ENCODE measurements at places on chromosomes 6 and 20.

DNA sequence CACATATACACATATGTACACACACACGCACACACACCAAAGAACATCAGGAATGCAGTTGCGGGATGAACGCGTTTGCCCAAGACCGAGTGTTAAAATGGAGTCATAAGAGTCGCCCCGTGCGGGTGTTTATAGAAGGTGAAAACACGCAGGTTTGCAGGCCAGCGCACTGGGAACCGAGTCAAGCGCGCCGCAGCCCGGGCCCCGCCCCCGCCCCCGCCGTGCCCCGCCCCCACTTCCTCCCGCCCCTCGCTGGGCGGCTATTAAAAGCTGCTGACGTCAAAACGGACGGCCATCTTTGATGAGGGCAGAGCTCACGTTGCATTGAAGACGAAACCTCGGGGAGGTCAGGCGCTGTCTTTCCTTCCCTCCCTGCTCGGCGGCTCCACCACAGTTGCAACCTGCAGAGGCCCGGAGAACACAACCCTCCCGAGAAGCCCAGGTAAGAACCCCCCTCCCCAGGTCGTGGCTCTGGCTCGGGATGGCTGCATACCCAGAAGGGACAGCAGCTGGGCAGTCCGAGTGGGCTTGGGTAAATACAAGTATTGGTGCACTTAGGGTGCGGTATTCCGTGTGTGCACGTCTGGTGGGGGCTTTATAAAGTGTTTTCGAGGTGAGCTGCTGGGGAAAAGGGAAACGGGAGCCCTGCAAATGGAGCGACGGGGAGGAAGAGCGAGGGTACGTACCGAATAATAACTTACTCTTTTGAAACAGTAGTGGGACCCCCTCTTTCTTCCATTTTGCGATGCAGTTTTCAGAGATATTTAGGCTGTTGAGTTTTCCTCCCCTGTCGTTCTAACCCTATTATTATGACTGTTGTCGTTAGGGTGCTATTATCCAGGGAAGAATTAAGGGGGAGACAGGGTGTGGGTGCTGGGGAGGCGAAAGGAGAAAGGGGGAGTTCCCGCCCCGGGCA, at the start of gene SNAP25:
Gene SNAP25 (plus strand): TSS at position 295 of the 916 bp plus-strand sequence. CDS start 56,662 bp downstream, outside the sequence.
- DNase-seq = peak; percentile 94

GRCh38 chr20:59831916-59832270, 101.5 kb downstream of the SYCP2 start:
- no peak for DNase-seq

DNA sequence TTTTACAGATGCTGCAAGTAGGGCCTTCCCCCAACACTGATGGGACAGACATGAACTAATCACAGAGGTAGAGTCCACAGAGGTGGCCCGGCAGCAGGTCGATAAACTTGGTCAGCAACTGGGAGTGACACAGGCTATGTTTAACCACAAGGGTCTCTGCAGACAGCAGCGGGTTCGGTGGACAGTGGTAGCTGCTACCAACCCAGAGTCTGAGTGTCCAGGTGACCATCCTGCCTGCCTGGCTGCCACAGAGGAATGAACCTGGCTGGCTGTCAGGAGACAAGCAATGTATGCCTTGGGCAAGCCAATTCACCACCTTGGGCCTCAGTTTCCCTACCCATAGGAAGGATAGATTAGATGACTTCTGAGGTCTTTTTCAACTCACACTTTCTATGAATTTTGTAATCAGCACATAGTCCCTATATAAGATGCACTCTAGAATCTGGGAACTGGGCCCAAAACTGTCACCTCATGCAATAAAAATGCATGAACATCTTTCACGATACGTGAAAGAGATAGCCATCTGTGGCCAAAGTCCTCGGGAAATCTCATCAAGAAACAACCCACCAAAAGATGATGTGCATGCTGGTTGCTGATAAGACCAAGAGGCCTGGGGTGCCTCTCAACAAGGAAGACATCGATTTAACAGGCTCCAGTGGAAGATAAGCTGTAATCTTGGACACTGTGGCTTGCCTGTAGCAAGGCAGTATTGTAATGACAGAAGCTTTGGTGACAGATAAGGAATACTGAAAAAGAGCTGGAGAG, 30.5 kb downstream of the MDGA1 start:
- no peak for DNase-seq

DNA sequence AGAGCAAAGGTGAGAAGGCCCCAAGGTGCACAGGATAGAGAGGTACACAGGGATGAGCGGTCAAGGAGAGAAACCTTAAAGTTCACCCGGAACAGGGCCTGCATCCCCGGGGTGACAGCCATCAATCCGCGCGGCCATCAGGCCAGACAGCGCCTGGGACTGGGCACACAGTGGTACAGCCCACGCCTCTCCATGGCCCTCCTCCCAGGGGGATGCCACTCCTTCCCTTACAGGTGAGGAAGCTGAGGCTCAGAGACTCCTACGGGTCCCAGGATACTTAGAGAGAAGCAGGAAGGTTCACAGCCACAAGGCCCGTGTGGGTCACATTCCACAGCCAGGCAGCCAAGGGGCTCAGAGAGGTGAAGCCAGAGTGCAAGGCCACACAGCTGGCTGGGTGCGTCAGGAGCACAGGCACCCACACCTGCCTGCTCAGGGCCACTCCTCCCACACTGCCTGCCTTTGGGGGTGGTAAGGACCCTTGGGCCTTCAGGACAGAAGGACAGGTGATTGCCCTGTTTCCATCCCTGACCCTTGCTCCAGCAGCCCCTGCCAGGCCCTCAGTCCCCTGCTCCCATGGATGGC, 14.7 kb downstream of the FRMD1 start:
- no peak for DNase-seq

DNA sequence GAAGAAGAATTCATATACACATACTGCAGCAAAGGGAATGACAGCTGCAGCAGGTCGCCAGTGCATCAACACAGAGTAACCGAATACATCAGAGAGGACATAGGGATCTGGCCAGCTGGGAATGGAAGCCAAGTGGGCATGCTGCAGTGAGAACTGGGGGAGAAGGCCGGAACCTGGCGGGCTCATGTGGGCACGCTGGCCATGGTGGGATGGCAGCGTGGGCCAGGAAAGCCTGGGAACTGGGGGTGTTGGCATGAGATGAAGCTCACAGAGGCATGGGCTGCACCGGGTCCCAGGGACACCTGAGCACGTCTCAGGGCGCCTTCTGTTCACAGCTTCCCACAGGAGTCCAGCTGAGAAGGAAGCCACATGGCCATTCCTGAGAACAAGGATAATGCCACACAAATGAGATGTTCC, 139.5 kb upstream of the AGPAT4 start:
- no peak for DNase-seq

DNA sequence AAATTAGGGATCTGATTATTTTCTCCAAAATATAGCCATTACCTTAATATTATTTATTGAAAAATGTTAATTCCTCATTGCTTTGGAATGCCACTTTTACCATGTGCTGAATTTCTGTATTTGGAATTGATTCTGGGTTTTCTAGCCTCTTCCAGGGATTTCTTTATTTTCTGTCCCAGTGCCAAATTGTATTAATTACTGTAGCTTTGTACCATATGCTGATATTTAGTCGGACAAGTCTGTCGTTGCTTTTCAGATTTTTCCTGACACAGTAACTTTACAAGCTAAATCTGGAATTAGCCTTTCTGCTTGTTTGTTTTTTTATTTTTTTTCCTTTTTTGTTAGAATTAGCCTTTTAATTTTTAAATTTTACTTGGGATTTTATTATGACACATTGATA, 10.9 kb upstream of the TMEM14B start:
- DNase-seq = no peak

DNA sequence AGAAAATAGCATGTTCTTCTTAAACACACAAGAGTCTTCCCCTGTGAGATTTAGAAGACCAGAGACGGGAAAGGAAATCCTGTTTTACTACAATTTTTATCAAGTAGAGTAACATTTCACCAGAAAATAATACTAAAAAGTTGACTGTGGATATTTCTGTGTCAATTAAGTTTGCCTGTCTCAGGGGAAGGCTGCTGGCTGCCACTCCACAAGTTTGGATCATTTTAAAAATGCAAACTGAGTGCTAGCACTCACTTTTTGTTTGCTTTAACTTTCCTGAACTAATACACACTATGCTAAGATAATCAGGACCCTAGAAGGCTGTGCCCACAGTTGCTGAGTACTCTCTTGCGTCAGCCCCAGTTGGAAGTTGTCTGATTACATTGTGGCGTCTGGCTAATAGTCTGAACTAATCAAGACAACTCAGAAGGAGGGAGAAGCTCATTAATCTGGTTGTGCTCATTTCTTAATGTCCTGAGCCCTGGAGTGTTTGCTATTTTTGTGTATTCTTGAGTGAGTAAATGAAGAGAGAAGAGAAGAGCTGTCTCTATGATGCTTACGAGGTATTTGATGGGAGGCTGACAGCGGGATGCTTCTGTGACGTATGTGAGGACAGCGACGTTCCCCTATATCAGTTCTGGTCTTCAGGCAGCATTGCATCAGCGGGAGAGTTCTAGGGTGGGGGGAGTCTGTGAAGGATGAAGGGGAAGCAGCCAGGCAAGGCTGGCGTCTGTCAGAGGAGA, 664.2 kb downstream of the QKI start:
- no peak for DNase-seq

DNA sequence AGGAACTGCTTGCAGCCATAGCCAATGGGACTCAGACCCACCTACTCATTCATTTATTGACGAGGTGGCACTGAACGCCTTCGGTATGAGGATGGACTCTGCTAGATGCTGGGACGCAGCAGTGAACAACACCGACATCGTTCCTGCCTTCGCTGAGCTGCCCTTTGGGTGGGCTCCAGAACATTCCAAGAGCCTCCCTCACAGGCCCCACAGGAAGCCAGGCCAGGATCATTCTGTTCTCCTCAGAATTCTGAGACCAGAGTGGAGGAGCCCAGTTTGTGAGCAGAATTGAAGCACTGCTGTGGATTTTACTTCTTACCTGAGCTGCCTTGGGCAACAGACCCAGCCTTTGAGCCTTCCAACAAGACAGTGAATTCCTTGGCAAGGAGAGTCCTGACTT, 82.1 kb downstream of the KCNB1 start:
- no peak for DNase-seq

DNA sequence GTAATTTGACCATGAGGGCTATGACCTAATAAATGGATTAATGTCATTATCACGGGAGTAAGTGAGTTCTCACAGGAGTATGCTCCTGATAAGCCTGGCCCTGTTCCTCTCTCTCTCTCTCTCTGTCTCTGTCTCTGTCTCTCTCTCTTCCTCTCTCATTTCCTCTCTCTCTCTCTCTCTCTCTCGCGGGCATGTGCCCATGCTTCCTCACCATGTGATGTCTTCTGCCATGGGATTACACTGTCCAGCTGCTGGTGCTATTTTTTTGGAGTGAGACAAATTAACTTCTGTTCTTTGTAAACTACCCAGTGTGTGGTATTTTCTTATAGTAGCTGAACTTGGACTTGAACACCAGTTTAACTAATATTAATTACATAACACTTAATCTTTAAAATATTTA, 374.3 kb upstream of the GJE1 start:
- no peak for DNase-seq

DNA sequence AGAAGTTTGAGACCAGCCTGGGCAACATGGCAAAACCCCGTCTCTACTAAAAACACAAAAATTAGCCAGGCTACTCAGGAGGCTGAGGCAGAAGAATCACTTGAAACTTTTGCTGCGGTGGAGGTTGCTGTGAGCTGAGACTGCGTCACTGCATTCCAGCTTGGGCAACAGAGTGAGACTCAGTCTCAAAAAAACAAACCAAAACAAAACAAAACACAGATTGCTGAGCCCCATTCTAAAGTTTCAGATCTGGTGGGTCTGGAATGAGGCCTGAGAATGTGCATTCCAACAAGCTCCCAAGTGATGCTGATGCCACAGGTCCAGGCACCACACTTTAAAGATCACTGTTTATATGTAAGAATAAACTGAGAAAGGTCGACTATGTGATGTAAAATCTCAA, 24.9 kb upstream of the TMEM14A start:
- no peak for DNase-seq

DNA sequence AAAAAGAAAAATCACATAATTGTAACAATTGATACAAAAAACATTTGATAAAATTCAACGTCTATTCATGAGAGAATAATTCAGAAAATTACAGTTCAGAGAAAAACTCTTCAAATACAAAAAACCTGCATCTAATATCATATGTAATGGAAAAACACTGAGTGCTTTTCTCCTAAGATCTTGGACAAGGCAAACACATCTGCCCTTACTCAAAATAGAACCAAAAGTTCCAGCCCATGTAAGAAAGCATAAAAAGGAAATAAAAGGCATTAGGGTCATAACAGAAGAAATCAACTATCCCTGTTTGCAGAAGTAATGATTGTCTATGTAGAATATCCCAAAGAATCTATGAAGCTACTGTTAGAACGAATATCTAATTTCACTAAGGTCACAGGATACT, 721.4 kb downstream of the RFPL4B start:
- no peak for DNase-seq

- no peak for DNase-seq
Measured at GRCh38 chr20:59063358-59064213, 21.0 kb upstream of the PRELID3B start.

GRCh38 chr20:5947276-5947675, 3.1 kb downstream of the TRMT6 start:
- DNase-seq = no peak

DNA sequence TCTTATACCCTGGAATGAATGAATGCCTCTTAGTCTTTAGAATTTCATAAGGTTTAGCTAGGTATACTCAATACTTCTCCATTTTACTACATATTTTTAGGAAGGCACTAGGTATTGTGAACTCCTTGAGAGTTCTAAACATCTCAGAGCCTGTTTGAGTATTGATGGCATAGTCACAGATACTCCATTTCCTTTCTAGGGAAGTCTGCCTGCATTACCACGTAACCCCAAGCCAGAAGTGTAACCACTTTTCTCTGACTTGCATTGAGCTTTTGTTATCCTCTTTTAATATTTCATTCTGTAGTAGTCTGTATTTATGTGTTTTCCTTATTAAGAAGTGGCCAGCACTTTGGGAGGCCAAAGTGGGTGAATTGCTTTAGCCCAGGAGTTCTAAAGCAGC, 12.2 kb downstream of the TOP1 start:
- no peak for DNase-seq

- peak; percentile 12 for DNase-seq
Measured at GRCh38 chr20:2692886-2693285, 306 bp downstream of the EBF4 start.

GRCh38 chr20:48605364-48606171, 222.2 kb downstream of the PREX1 start:
- DNase-seq = no peak

- no peak for DNase-seq
Measured at GRCh38 chr6:34585512-34586061, 29.5 kb upstream of the SPDEF start.

- DNase-seq = no peak
Measured at GRCh38 chr6:11278207-11278559, 45.7 kb upstream of the NEDD9 start.

Measured in NCI-H526 treated with DMSO at 0.1 percent for 48 hours (cell line).